ENCODE measurements at places on chromosomes 12 and 14.

- no peak for DNase-seq
Measured at GRCh38 chr12:92619730-92620684, 82.8 kb upstream of the PLEKHG7 start.

- no peak for DNase-seq
Measured at GRCh38 chr12:105575235-105575634, 244.7 kb downstream of the C12orf75 start.

DNA sequence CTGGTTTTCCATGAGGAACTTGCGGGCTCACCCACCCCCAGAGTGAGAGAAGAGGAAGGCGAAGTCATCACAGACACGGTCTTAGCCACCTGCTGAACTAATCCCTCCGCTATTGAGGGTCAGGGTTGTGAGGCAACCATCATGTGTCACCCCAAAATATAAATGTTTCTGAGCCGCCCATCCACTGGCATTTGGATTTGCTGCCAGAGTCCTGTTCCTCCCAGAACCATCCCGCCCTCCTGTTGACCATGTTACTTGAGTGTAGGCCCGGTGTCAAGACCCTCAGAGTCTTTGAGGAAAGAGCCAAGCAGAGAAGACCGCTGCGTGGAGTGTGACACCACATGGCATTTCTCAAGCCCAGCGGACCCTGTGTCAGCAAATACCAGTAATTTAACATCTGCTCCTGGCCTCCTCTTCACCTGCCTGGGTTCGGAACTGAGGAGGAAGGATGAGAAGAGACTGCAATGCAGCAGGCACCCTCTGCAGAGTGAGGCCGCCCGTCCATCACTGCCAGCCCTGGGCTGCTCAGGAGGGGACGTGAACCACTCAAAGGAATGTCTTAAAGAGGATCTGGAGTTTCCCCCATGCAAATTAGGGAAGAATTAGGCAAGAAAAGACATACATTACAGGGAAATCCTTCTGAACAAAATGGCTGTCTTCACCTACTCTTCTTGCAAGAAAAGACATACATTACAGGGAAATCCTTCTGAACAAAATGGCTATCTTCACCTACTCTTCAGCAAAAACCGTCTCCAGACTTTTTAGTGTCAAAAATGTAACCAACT lies 100.4 kb downstream of the FBXL14 start:
- no peak for DNase-seq

GRCh38 chr12:80472911-80473500 lies 29.0 kb downstream of the PTPRQ start:
- no peak for DNase-seq

DNA sequence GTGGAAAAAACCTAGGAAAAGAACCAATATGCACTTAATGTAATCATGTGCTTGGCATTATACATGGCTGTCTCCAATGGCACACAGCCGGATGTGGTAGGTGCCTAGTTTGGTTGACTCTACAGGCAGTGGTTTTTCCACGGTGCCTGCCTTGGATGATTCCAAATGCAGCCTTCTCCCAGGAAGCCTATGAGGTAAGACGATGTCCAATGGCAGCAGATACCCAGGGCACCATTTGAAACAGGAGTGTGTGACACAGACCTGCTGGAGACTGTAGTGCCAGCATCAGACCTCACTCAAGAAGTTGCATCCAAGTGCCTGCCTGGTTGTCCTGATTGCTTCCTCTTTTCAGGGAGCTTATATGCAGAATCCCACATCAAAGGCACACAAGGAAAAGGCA lies 88.0 kb upstream of the VASH1 start:
- DNase-seq: no peak

GRCh38 chr12:49647827-49648711 lies 24.7 kb downstream of the PRPF40B start:
- DNase-seq: no peak

DNA sequence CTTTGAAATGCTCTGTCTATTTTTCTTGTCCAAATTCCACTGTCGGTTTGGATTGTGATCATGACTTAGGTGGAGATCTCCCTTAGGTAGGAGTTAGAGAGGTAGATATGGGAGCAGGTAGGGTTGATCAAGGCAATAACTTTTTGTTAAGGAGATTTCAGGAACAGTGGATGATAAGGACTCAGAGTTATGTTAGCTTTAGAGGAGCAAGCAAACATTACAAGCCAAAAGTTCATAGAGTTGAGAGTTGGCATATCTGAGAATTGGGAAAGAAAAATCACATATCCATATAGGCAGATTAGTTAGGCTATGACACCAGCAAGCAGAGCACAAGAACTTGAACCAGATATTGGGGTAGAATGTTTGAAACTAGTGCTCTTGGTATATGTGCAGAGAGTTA lies 43.1 kb upstream of the C12orf75 start:
- no peak for DNase-seq

DNA sequence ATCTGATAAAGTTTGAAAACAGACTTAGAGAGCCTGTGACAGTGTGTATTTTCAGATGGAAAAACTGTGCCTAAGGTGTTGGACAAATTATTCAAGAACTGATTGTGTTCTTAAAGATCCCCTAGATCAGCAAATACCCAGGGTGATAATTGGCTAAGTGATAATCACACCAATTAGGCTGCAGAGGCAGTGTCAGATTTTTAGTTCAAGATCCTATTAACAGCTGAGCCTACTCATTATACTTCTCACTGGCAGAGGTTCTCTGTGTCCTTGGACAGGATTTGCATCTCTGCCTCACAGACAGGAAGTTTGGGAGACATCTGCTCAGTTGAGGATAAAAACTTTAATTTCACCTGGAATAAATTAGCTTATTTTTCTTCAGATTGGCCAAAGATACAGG lies 4.3 kb upstream of the FGD4 start:
- DNase-seq: no peak

DNA sequence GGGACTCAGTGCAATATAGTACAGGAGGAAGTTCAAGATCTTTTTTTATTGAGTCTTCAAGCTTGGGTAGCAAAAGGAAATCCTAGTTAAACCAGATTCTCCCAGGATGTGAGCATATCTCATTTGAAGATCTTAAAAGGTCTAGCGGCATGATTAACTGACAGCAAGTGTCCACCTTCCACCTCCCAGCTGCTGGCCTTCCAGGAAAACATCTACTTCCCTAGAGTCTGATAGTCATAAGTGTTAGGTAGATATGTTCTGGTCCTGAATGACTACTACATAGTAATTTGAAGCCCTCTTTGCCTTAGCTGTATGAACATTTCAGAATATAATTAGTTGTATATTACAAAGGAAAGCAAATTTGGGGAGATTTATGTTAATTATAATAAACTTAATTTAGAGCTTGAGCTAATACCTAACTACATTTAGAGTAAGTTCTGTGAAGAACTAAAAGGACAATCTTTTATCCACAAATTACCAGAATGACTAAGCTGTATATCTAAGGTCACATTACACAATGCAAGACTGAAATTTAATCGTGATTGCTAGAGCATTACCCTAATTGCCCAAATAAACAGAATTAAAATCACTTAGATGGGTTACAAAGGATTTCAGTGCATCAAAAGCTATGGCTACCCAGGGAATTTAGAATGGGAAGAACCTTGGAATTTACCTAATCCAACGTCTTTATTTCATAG lies 9.9 kb downstream of the LGR5 start:
- no peak for DNase-seq

DNA sequence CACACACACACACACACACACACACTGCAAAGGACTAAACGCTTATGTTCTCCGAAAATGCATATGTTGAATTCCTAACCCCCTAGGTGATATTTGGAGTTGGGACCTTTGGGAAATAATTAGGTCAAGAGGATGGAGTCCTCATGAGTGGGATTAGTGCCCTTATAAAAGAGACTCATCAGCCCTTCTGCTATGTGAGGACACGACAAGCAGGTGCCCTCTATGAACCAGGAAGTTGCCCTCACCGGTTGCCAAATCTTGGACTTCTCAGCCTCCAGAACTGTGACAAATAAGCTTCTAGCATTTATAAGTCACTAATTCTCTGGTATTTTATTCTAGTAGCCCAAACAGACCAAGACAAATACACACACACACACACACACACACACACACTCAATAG lies 20.7 kb upstream of the TCP11L2 start:
- DNase-seq: no peak

DNA sequence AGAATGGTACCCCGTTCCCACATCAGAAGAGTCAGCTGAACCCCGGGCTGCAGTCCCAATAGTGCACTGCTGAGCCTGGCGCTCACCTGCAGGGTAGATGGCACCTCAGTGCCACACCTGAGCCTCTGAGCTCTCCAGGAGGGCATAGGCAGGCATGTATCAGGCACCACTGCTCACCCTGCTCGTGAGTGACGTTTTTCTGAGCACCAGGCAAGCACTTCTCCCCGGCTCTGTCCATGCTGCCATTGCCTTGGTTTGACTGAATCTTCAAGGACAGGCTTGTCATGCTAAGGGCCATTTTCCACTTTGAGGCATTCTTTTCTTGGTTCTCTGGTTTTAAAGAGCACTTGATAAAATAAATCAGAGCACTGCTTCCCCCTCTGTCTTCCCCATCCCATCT lies 161.6 kb upstream of the PRMT8 start:
- DNase-seq: no peak

- DNase-seq: no peak
Measured at GRCh38 chr12:66131067-66131688, 628 bp upstream of the LLPH start.

DNA sequence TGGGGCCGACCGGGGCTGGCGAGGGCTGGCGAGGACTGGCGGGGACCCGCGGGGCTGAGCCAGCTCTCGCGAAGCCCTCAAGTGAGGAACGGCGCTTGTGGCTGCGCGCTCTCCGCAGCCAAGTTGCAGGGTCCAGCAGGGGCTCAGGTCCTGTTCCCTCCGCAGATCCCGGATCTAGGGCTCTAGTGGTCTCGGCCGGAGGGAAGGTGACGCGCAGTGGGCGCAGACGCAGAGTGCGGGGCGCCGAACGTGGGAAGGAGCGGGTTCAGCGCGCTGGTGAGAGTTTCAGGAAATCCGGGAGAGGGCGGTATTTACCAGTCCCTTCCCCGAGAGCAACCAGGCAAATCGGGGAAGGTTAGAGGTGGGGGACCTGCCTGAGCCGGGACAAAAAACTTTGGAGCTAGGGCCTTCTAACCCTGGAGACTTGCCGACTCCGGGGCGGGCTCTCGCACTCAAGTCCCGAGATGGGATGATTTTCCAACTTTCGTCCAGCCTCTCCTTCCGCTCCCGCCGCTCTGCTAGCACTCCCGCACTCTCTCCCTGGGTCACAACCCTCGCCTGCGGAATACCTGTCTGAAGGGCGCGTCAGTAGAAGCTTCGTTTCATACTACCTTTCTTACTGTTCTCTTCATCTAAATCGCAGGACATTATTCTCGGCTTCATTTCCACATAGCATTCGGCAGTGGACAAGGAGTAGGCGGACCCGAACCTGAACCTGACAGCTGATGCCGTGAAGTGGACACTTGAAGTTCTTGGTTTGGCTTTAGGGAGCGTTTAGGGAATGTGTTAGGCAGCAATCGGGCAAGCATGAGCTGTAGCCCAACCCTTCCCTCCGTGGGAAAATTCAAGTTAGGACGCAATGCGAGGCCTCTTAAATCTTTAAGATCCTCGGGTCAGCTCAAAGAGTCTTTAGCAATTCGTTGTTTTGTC lies 13.6 kb upstream of the PAX9 start:
- DNase-seq: no peak

- no peak for DNase-seq
Measured at GRCh38 chr14:57403521-57403864, 13.1 kb downstream of the NAA30 start.

- no peak for DNase-seq
Measured at GRCh38 chr12:6833189-6833890, 5.1 kb downstream of the P3H3 start.

- DNase-seq: no peak
Measured at GRCh38 chr12:25979563-25979962, 21.1 kb downstream of the RASSF8 start.

GRCh38 chr14:105204931-105205672 lies 24.0 kb upstream of the NUDT14 start:
- no peak for DNase-seq

- no peak for DNase-seq
Measured at GRCh38 chr12:117235261-117235660, 45.0 kb upstream of the FBXO21 start.

- DNase-seq: no peak
Measured at GRCh38 chr14:90521084-90521929, 124.5 kb downstream of the CALM1 start.

DNA sequence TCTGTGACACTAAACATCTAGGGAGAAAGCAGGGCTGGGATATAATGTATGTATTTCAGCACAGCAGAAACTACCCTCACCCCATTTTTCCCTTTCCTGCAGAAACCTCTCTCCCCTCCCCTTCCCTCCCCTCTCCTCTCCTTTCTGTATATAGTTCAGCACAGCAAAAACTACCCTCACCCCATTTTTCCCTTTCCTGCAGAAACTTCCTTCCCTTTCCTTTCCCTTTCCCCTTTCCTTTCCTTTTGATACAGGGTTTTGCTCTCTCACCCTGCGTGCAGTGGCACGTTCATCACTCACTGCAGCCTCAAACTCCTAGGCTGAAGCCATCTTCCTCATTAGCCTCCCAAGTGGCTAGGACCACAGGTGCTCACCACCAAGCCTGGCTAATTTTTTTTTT lies 2.1 kb downstream of the PMEL start:
- DNase-seq: no peak
